Activated naive CD8-positive, alpha-beta T cell treated with anti-CD3 and anti-CD28 coated beads for 36 hours (primary cell): ENCODE measurements at places on chromosomes 11 and 22. TPM values are rescaled to one million over a fixed set of nuclear protein-coding genes. Genes with fewer than 3 reads are reported as not detected.
A peak's percentile ranks its signal among the peaks of the same experiment; 100 is the strongest.

SNX32 gene
- 3.3 TPM for total RNA-seq

MCHR1 gene
- total RNA-seq = not detected

SLC5A4 gene
- not detected for total RNA-seq

MIAT gene
- total RNA-seq = 5.9 TPM

FOLH1 gene
- total RNA-seq = not detected

RAPSN gene
- not detected for total RNA-seq

BDNF gene
- total RNA-seq = not detected

GRCh38 chr22:25950111-25950510, 208.1 kb downstream of the MYO18B start:
- no peak for DNase-seq

GRCh38 chr11:78773077-78773476, 198.4 kb upstream of the NARS2 start:
- no peak for DNase-seq

GRCh38 chr11:89529626-89530380, 38.6 kb upstream of the NOX4 start:
- DNase-seq = no peak

DNA sequence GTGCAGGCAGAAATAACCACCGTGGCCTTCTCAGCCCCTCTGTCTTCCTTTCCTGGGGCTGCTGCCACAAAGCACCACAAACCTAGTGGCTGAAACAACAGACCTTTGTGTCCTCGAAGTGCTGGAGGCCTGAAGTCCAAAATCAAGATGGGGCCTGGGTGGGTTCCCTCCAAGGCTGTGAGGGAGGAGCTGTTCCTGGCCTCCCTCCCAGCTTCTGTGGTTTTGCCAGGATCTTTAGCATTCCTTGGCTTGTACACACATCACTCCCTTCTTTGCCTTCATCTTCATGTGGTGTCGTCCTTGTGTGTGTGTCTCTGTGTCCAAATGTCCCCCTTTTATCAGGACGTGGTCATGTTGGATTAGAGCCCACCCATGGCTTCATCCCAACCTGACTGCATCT, 29.0 kb upstream of the PARVG start:
- no peak for DNase-seq

DNA sequence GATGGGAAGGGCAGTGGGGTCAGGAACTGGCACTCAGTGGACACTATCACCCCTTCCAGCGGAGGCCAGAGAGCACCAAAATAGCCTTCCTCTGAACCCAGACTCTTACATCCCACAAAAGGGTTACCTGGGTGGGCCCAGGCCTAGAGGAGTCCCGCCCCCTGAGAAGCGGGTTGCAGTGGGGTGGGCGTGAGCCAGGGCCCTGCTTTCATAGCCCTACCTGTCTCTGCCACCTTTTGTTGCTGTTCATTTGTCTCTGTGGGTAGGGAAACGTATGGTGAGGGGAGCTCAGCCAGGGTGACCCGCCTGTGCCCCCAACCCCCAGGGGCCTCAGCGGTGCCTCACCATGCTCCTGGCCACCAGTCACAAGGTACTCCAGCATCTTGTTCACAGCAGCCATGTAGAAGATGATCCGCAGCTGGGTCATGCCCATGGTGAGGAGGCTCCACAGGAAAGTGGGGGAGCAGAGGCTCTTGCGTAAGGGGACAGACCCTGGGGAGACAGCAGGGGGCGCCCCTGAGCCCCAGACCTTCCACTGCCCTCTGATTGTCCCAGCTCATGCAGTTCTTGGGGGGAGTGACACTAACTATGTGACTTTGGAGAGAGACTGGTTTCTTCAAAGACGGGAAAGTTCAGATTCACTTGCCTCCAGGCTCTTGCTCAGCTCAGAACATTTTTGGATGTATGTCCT, 24.0 kb downstream of the SLC43A1 start:
- peak; percentile 60 for DNase-seq

GRCh38 chr22:29479417-29480261, at the start of gene NEFH:
Gene NEFH, plus strand, starts transcription at chr22:29480218. Its CDS starts 45 bp downstream, at chr22:29480263.
- peak; percentile 11 for DNase-seq

- no peak for DNase-seq
These were observed 1.2 kb downstream of the LRRC56 start for GRCh38 chr11:538431-539051.

- no peak for DNase-seq
These were observed 247.7 kb downstream of the GUCY1A2 start for GRCh38 chr11:106770489-106771085.

GRCh38 chr11:71298016-71298550, 45.7 kb upstream of the SHANK2 start:
- DNase-seq = no peak

- DNase-seq = no peak
These were observed 20.1 kb downstream of the KCNJ5 start for GRCh38 chr11:128911239-128911638.

DNA sequence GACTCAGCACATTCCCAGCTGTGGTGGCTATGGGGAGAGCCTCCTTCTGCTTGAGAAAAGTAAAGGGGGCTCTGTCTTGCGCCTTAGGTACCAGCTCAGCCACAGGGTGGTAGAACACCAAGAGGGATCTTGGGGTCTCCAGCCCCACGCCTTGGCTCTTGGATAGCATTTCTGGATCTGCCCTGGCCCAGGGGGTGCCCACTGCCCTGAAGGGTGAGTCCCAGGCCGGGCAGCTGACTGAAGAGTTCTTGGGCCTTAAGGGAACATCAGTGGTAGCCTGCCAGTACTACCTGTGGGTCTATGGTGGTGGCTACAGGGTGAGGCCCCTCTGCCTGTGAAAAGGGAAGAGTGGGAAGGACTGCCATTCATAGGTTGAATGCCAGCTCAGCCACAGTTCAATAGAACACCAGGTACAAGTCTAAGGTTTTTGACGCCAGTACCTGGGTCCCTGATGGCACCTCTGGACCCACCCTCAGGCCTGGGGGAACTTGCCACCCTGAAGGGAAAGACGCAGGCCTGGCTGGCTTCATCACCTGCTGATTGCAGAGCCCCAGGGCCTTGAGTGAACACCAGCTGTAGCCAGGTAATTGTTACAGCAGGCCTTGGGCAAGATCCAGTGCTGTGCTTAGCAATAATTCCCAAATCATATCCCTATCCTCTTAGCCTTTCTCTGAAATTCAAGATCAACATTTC, 3.9 kb downstream of the CWF19L2 start:
- DNase-seq = no peak

DNA sequence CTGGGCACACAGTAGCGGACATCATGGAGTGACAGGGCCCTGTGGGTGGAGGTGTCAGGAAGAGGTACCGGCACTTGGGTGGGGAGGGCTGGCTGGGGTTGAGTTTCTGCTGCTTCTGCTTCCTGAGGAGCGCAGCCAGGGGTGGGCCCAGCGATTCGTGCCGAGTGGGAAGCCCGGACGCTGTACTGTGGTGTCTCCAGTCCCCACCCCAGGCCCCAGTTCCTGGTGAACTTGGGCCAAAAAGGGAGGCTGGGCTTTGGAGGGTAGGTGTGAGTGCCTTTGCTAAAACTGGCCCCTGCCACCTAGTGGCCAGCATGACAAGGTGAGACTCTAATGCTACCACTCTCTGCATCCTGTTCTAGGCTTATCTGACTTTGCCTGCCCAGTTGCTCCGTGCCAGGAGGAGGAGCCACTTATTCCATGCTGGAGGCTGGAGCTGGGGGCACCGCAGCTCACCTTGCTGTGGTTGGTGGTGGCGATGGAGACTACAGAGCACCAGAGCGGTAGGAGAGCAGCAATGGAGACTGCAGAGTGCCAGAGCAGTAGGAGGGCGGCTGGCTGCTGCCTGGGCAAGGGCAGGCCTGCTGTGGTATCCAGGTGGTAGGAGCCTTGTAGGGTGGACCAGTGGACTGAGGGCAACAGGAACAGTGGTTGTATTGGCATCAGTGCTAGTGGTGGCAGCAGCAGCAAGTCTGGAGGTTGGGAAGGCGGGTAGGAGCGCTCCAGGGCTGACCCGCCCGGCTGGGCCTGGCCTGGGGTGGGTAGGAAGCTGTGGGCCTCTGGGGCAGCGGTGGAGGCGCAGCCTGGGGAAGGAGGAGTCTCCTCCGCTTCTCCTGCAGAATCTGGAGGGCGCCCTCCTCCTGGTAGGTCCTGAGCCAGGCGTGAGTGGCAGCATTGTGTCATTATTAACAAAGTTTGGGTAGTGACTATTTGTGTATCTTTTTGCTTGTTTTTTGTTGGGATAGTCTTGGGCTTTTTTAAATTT, 2.2 kb upstream of the RFPL2 start:
- DNase-seq = peak; percentile 30

GRCh38 chr11:110317516-110317932, 21.1 kb upstream of the RDX start:
- no peak for DNase-seq

- no peak for DNase-seq
These were observed 39.4 kb downstream of the SIK3 start for GRCh38 chr11:117058761-117059261.

- no peak for DNase-seq
These were observed 32.1 kb downstream of the ENDOD1 start for GRCh38 chr11:95121698-95122097.

GRCh38 chr11:35380603-35381002, 38.8 kb downstream of the SLC1A2 start:
- no peak for DNase-seq

DNA sequence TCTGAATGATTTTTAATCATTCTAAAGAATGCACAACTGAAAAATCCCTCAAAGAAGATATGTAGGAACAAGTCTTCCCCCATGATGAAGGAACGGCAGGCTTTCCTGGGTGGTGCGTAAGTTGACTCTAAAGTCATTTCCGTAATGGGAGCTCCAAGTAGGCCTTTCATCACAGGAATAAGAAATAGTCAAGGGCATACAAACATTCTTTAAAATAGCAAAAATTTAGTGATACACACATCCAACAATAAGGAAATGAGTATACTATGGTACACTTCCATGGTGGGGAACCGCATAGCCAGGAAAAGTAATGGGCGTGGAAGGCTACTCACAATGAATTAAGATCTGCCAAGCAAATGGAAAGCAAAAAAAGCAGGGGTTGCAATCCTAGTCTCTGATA, 10.7 kb downstream of the CD59 start:
- DNase-seq = no peak

GRCh38 chr11:7538031-7538430, 24.2 kb downstream of the PPFIBP2 start:
- peak; percentile 36 for DNase-seq

GRCh38 chr22:22666307-22667091, 22.1 kb downstream of the GGTLC2 start:
- DNase-seq = peak; percentile 23
